Omental fat pad (tissue), 4 donors: ENCODE measurements at places on chromosomes 4 and X.

DNA sequence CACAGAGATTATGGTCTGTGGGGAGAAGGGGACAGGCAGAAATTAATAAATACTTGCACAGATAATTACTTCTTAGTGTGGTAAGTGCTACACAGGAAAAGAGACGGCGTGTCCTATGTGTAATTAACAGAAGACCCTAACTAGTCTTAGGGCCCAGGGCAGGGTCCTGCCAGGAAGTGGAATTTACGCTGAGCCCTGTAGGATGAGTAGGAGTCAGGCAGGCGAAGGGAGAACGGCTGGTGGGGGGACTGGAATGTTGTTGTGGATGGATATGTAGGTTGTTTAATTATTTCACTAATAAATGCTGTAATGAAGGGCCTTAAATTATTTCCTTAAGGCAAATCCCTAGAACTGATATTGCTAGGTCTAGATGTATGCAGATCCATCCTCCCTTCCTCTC lies 26.7 kb upstream of the MFAP3L start:
- no peak for DNase-seq

DNA sequence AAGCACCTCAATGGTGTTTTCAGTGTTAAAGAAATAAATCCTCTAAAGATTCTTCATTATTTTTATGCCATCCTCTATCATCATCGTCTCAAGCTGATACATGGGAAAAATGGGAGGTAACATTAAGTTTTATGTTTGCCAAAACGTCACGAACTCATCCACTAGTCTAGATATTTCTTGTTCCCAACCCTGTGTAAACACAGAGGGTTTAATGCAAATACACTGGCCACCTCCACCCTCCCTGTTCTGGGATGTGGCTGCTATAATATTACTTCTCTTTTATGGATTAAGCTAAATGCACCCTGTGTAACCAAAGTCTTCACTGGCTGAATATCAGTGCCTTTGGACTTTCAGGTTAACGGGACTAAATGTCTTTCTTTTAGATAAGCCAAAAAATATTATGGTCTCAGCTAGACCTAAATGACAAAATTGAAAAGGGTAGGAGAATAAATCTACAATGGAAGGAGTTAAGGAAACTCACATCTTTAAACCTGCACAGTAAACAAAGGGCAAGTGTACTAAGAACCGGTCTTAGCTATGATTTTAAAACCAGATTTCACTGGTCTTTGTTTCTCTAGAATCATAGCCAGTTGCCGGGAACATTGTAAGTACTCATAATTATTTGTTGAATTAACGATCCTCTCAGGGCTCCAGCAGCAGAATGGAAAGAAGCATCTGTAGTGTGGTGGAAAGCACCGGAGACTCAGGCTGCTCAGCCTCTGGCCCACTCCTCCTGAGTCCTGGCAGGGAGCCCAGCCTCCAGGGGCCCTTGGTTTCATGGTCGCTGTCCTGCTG lies 103.5 kb upstream of the NOCT start:
- no peak for DNase-seq

DNA sequence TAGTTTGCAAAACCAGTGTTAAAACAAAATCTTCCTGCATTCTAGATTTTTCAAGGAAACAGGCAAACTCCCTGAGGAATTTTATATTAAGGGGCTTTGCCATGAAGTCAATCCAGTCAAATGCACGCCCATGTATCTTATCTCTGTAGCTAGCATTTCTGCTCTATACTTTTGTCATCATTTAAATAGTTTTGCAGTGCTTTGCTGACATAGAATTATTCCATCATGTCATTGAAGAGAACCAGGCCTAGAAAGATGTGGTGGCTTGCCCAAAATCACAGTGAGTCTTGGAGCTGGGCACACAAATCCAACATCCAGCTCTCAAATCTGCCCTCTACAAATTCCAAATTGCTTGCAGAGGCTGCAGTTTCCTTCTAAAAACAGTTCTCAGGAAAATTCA lies 66.7 kb upstream of the LNX1 start:
- DNase-seq: no peak

DNA sequence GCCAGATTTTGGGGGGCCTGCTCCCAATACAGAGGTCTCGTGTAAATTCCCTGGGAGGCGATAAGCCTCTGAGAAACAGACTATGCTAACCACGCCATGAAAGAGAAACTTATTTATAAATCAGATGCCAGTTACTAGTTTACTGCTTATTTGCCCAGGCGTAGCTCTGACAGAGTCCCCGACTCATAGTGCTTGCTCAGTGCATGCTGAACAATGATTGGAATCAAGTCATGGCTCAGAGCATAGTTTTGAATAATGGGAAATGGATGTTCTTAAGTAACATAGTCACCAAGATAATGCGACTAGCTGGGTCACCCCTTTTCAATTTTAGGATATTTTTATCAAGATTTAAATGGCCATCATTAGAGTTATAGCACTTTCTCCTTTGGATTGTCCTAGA lies 39.9 kb downstream of the HTT start:
- DNase-seq: no peak

GRCh38 chr4:34720571-34720970 lies 1523.7 kb downstream of the ARAP2 start:
- no peak for DNase-seq

DNA sequence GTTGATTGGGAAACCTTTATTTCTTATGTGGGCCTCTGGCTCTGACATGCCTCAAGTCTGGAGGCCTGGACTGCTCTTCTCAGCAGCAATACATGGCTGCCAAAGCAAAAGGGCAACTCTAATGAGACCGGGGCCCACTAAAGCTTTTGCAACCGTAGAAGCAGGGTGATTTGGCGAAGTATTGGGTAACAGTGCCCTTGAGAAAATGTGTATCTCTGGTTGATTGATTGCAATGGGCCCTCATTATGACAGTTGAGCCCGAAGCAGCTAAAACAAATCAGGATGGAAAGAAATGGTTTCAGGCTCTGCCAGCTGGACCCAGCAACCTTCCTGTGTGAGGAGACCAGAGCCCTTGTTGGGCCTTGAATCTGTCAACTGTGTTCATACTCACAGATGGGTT lies 73.4 kb downstream of the CLCN4 start:
- DNase-seq: no peak

DNA sequence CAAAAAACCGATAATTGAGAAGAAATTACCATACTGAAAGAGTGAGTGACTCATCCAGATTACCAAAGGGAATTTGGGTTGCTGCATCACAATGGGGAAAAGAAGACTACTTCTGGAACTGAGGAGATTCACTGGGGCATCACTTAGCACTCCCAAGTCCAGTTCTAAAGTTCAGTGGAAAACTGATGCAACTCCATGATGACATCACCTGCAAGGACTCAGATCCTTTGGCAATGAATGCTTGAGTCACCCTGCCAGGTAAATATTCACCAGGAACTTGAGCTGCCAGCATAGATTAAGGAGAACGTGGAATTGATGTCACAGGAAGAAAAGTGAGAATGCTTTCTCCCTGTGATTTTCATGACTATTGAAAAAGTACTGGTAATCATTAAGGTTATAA lies 32.0 kb upstream of the SMIM10L2A start:
- no peak for DNase-seq

DNA sequence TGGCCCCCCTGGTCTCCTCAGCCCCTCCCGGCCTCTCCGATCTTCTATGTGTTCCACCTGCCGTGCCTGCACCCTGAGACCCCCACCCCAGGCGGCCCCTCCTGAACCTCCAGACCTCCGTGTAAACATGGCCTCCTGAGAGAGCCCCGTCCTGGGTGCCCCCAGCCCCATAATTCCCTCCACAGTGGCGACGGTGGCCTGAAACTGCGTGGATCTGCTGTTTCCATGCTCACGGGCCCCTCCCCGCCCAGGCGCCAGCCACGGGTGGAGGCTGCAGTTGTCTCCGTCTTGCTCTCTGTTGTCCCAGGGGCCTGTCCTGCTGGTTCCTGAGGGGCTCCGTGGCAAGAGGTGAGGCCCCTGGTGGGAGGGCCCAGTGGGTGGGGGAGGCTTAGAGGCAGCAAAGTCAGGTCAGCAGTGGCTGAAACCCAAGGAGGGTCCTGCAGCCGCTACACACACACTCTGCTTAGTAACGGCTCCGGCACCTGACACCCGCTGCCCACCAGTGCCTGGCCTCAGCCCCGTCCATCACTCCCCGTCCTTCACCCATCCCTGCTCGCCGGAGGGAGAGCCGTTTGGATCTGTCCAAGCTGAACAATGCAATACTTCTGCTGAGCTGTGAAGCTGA lies 75.8 kb downstream of the FAM53A start:
- no peak for DNase-seq

DNA sequence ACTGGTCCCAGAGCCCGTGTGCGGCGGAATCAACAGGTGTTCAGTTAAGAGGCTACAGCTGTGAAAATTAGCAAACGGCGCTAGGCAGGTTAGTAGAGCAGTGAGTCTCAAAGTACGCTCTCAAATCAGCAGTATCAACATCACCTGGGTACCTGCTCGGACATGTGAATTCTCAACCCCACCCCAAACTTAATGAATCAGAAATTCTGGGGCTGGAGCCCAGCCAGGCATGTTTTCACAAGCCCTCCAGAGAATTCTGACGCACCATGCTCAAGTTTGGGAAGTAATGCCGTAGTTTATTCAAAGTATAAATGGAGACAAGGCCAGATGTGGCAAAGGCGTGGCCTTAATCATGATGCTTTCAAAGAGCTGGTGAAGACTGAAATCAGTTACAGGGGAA lies 58.2 kb upstream of the PTCHD1 start:
- DNase-seq: no peak

- DNase-seq: no peak
Observed at GRCh38 chr4:105631818-105632400, 76.6 kb downstream of the INTS12 start.

DNA sequence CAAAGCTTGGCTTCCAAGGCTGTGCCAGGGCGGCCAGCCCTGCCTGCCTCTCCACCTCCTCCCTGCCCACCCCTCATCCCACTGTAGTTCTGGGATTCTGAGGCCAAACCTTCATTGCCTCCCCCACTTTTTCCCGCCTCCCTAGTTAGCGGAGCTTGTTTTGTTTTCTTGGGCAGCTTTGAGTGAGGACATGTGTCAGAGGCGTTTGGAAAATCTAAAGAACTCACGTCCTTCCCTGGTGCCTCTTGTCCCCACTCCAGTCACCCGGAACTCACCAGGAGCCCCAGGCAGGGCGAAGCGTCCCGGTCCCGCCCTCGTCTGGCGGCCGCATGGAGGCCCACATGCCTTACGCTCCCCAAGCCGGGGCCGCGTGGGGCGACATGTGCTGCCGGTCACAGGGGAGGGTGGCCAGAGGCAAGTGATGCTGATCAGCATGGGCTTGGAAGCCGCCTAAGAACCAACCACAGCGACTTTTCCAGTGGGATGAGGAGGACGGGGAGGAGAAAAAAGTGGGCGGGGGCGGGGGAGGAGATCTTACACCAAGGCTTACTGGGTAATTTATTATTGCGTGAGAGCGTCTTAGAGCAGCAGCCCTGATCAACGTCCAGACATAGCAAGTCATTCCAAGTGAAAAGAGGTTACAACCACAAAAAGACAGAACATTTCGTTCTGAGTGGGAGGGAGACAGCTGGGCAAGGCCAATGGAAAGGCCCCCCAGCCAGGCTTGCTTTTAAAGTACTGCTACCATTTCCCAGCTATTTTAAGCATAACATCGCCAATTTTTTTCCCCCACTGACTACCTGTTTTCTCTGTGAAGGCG lies 48.5 kb downstream of the PRPS1 start:
- no peak for DNase-seq

GRCh38 chrX:148513661-148514060 lies 13.2 kb downstream of the AFF2 start:
- DNase-seq: no peak

GRCh38 chr4:156636381-156636780 lies 335.2 kb downstream of the PDGFC start:
- DNase-seq: no peak

DNA sequence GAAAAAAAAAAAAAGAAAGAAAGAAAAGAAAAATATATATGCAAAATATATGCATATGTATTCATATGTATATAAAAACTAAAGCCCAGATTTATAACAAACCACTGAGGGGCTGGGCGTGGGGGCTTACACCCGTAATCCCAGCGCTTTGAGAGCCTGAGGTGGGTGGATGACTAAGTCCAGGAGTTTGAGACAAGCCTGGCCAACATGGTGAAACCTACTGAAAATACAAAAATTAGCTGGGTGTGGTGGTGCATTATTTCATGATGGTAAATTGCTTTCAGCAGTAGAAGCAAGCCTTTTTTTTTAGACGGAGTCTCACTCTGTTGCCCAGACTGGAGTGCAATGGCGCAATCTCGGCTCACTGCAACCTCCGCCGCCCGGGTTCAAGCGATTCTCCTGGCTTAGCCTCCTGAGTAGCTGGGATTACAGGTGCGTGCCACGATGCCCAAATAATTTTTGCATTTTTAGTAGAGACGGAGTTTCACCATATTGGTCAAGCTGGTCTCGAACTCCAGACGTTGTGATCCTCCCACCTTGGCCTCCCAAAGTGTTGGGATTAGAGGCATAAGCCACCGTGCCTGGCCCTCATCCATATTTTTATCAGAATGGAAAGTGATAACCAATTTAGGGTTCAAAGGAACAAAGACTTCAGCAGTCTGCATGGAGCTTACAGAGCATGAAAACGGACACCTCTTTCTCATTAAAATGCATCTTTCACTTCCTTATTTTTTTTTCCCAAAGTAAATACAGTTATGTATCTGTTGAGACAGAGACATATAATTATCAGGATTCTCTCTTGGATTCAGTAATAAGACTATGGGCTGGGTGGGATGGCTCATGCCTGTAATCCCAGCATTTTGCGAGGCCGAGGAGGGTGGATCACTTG lies 27.7 kb upstream of the MOB1B start:
- DNase-seq: no peak

DNA sequence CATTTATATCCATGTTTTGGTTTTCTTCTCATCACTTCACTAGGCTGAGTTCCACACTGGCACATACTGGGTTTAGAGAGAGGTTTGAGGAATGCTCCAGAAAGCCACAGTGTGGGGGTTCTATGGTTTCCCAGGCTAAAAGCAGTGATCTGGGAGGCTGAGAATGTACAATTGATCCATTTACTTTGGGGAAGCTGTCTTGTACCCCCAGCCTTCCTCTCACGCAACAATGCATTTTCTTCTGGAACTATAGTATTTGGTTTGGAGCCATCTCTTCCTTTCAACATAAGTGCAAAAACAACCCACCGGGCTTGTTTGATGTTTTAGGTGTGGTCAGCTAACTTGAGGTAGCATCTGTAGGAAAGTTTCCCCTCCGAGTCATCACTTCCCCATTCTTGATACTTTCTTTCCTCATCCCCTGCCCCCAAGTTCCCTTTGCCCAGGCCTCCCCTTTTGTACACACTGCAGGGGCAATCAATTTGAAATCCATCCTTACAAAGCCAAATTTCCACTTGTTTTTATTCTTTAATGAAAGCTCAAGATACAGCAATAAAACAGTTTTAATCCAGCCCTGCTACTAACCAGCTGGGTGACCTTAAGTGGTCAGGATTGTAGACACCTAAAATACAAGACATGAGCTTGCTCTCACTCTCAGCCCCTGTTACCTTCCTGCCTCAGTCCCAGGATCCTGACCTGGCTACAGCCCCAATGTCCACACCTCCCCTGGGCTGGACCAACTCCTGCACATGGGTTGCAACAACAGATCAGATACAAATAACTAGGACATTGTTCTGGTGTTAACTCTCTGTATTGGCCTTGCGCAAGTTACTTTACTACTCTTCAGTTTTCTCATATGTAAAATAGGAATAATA lies 109.2 kb downstream of the FHDC1 start:
- no peak for DNase-seq

- DNase-seq: no peak
Observed at GRCh38 chrX:50805276-50805675, 8.7 kb downstream of the SHROOM4 start.
